Esophagus squamous epithelium (tissue), 5 donors: ENCODE measurements at places on chromosomes 7 and 10. TPM values are rescaled to one million over a fixed set of nuclear protein-coding genes. Genes with fewer than 3 reads are reported as not detected.

GRCh38 chr10:120588311-120588710 lies 131.3 kb downstream of the PLPP4 start:
- no peak overlapping the region for H3K27ac ChIP-seq
- H3K4me3 ChIP-seq = no peak overlapping the region
- no peaks in the 10 kb centered on the region for H3K36me3 ChIP-seq
- H3K27me3 ChIP-seq = no peaks in the 10 kb centered on the region
- no peak for DNase-seq

- no peak for DNase-seq
- H3K4me1 ChIP-seq = peaks cover 7% of the 10 kb centered on the region
- no peak overlapping the region for H3K27ac ChIP-seq
- H3K36me3 ChIP-seq = no peaks in the 10 kb centered on the region
- H3K4me3 ChIP-seq = no peak overlapping the region
Observed at GRCh38 chr10:96502561-96503282, 11.0 kb downstream of the TLL2 start.

- DNase-seq = no peak
- no peak overlapping the region for H3K4me3 ChIP-seq
- no peaks in the 10 kb centered on the region for H3K27me3 ChIP-seq
- H3K4me1 ChIP-seq = no peaks in the 10 kb centered on the region
Observed at GRCh38 chr10:16297642-16298041, 139.2 kb upstream of the PTER start.

- no peak overlapping the region for H3K4me3 ChIP-seq
- DNase-seq = no peak
Observed at GRCh38 chr10:74898201-74898976, 72.0 kb downstream of the KAT6B start.

Gene PLEKHS1
- total RNA-seq = 0.82 TPM

Gene CYP2C19
- 1.1 TPM for total RNA-seq
